ENCODE measurements at places on chromosomes 5 and 9. TPM values are rescaled to one million over a fixed set of nuclear protein-coding genes. Genes with fewer than 3 reads are reported as not detected.

DNA sequence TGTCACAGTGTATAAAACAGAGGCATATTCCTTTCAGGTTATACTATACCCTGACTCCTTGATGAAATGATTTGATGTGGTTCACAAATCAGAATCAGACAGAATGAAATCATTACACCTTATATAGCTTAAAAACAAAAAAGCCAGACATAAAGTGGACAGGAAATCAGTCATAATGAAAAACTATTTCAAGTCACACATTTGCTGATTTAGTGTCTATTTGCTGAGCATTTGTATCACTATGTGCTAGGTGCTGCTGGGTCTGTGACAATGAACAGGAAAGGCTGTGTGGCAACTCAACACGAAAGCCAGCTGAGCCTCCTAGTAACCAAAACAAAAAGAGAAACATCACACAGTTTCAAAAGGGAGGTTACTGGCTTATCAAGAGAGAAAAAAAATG lies 194.0 kb downstream of the EFNA5 start:
- DNase-seq = no peak

Gene TBC1D2
- 3.6 TPM for polyA plus RNA-seq

DNA sequence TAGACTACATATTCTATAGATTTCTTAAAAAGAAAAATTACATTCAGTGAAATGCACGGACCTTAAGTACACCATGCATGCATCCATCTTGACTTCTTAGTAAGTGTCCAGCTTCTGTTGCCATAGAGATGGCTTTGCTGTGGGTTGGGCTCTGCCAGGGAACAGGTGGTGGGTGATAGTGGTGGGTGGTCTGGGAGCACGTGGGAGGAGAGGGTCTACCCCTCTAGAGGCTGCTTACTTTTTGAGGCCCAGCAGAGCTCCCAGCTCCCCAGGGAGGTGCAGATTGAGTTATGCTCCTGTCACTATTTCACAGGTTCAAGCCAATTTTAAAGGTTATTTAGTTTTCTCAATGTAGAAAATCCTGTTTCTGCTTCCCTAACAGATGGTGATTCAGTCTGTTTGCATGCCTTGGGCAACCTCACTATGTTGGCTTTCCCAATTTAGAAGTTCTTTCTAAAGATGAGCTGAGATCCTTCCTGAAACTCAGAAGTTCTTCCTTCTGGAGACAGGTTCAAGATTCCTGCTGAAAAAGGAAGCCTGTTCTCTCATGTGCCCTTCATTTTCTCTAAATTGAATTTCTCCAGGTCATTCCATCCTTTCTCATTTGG lies 107.4 kb upstream of the LHFPL2 start:
- no peak for DNase-seq

Gene ANKRD18B
- 0.08 TPM for polyA plus RNA-seq

DNA sequence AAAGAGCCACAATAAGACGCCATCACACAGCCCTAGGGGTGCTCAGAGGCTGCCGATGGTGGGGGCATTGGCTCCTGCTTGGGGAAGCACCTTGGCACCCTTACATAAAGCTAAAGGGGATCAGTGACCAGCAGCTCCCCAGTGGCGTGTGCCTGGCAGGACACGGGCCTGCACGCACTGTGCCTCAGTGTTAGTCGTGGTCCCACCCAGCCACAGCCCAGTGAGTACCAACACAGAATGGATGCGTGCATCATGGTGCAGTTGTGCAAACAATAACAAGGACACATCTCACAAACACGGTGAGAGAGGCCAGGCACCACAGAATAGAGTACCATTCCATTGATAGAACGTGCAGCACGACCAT lies 103.2 kb downstream of the WNK2 start:
- DNase-seq = no peak

- DNase-seq = no peak
Measured at GRCh38 chr5:138649316-138649720, 74.1 kb upstream of the HSPA9 start.

Gene COL15A1
- polyA plus RNA-seq = 227 TPM

Gene PTPA
- 141 TPM for polyA plus RNA-seq

GRCh38 chr5:168587987-168588386 lies 8.8 kb upstream of the PANK3 start:
- DNase-seq = no peak

GRCh38 chr5:59500014-59500413 lies 393.5 kb downstream of the PDE4D start:
- no peak for DNase-seq

- DNase-seq = no peak
Measured at GRCh38 chr9:4837261-4838188, 44.8 kb downstream of the RCL1 start.

DNA sequence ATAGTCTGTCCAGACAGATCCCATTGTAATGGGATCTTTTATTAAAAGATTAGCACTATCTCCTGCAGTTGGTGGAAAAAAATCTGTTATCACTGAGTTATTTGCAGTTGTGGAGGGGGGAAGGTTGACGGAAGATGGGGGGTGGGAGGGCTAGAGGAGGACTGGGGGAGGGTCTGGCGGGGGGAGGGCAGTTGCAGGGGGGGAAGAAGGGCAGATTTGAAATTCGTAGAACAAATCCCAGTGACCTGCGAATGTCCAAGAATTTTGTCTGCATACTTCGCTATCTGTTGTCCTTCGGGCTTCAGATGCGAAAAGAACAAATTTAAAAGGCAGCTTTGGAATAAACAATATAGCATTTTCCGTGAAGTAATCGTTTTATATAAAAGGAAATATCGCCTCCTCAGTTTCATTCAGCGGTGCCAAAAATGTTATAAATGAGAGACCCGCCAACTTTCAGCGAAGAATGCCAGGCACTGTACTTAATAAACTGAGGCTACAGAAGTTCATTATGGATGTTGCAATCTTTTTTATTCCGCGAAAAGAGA lies 1.3 kb upstream of the FST start:
- DNase-seq = no peak

- peak; percentile 8 for DNase-seq
Measured at GRCh38 chr5:91875196-91875779, 492.2 kb upstream of the ARRDC3 start.

DNA sequence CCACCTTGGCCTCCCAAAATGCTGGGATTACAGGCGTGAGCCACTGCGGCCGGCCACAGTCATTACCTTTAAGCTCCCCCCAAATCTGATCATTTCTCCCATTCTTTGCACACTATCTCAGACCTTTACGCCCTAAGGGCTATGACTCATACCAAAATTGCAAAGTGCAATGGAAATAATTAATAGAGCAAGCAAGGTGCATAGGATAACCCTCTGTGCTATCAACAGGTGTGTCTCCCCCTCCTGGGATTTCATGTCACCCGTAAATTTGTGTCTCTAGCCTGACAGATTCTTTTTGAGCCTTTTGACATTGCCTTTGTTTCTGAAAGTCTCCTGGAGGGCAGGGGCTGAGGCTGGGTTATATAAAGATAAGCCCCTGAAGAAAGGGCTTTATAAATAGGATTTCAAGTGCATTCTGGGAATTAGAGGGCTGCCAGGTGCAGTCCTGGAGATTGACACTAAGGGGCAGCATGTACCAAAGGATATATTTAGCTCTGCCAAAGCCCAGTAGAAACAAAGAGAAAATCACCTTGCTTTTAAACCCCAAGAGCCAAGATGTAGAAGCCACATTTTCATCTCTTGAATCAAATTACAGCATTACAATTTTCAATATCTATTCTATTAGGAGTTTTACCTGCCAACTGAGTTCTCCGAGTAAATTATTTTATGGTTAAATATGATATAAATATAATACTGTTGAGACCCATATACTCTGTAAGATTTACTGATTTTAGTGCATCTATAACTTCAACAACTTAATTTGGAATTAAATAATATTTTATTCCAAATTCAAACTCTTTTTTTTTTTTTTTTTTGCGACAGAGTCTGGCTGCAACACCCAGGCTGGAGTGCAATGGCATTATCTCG lies 18.2 kb downstream of the S100Z start:
- DNase-seq = peak; percentile 49

Gene BHMT
- polyA plus RNA-seq = not detected

DNA sequence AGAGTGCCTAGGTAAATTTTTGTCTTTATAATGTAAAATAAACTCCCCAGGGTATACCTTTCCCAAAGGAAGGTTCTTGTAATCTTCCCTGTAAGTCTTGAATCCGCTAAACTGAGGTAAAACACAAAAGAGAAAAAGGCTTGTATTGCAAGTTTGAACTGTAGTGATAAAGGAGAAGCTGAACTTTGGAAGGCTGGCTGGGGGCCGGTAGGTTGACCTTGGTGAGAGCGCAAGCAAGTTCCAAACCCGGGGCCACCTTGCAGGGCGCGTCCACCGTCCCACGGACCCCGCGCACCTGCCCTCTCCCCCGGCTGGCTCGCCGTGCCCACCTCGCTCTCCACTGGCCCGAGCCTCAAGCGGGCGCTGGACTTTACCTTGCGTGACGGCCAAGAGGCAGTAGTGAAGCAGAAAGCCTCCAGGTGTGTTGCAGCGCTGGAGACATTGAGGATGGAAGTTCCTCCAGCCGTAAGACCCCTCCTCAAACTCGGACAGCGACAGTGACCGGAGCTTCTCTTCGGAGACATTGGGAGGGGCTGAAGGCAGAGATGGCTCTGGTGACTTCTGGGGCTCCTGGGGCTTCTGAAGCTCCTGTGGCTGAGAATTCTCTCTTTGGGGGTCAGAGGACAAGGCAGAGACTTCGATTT lies 428 bp downstream of the SLCO4C1 start:
- DNase-seq = no peak

DNA sequence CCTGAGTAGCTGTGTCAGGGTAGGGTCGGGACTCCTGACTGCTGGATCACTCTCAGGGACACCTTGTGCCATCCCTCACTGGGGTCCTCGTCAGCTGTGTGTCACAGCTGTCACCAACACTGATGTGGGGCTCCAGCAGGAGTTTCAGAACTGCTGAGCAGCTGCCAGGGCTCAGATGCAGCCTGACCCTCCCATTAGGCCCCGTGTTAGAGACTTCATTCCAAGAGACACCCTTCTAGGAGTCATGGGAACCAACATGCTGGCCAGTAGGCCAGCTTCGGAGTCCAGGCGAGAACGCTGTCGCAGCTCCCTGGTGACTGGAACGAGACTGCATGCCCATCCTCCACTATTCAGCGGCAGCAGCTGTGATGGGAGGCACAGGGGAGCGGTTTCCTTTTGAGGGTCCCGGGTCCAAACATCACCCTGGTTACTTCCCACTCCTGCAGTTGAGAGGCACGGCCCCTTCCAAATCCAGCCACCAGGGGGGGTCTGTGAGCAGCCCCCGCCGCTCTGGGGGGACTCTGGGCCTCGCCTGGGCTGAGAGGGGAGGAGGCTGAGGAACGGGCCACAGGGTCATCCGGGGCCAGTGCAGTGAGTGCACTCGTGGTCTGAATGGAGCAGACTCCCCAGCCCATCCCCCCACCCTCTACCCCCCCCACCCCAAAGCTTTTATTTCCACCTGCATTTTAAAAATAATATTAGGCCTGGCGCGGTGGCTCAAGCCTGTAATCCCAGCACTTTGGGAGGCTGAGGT lies 12.6 kb upstream of the TCF7 start:
- DNase-seq = no peak

Gene SLC6A19
- not detected for polyA plus RNA-seq

- no peak for DNase-seq
Measured at GRCh38 chr5:176862330-176862995, 36.7 kb downstream of the HK3 start.

DNA sequence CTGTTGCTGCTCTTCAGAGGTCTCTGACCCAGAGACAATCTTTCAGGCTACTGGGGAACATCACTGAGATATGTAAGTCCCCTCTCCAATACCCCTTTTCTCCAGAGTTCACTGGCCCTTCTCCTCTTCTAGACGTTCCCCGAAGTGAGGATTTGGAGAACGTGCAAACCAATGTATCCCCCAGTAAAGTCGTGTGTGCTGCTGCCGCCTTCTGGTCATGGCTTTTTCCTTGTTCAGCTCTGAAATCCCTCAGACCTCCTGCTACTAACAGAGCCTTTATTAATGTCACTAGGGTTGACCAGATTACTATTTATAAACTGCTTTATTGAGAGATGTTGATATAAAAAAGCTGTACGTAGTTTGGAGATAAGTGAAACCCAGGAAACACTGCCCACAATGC lies 1028.6 kb downstream of the CDH9 start:
- peak; percentile 7 for DNase-seq

Gene TSLP
- 0.43 TPM for polyA plus RNA-seq

Gene CDC20B
- polyA plus RNA-seq = 0.12 TPM

DNA sequence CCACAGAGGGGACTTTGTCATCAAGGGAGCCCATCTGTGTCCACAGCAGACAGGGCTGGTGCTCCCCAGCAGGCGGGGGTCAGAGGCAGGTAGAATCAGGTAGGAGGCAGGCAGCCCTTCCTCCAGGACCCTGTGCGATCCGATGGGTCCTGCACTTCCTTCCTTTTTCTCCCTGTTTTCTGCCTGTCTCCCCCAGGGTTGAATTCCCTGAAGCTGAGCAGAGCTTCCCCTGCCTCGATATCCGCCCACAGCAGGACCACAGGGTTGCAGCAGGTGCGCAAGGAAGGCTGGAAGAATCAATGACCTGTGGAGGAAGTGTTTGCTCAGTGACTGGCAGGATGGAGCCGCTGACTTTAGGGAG lies 69.2 kb downstream of the MRPL36 start:
- DNase-seq = no peak
